Activated naive CD8-positive, alpha-beta T cell treated with anti-CD3 and anti-CD28 coated beads, Interleukin-2, amount 10 ng/mL, durations not matched to agents 7 days and 5 days (primary cell): ENCODE measurements at places on chromosomes 2 and 18.

GRCh38 chr2:138029276-138029675 is 65.0 kb downstream of the HNMT start:
- no peak for DNase-seq

DNA sequence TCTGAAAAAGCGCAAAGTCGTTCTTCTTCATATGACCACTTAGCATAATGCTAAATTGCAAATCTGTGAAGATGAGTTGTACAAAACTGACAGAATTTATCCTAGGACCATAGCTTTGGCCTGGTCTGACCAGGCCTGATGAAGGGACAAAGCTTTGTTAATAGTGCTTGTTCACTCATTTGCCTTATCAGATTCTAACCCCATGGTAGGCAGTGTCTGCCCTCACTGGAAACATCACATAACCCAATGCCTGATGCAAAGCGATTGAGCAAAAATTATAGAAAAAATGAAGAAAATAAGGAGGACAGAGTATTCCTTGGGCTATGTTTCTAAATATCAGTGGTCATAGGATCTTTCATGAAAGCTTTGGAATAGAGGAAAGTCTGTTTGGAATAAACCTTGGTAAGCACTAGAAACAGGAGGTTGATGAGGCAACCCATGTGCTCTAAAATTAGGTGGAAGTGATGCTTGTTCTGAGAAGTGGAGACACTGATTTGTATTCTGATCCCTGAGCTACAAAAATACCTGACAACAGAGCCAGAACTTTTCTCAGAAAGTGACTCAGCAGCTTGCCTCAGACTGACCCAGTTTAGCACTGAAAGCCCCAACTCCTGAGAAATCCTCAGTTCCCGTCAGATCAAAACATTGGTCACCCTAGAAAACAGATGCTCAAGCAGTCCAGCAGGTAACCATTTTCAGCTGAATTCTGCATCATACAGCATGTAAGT is 131.4 kb upstream of the MAPRE2 start:
- no peak for DNase-seq

DNA sequence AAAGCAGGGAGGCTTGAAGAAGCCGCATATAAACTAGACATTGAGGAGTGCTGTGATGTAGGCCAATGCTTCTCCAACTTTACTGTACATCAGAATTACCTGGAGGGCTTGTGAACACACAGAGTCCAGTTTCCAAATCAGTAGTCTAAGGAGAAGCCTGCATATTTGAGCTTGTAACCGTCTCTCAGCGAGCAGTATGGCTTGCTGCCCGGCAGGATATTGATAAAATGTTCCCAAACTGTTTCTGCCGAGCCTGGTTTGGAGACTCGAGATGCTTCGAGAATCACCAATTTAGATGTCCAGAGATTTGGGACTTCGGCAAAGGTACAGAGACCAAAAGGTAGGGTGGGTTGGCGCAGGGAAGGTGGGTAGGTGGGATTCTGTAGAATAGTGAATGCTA is 11.0 kb upstream of the RAB31 start:
- DNase-seq = no peak

GRCh38 chr2:78896536-78896935 is 129.0 kb upstream of the REG3G start:
- DNase-seq = no peak

GRCh38 chr2:237044281-237044680 is 41.4 kb upstream of the COPS8 start:
- no peak for DNase-seq

- DNase-seq = no peak
Observed at GRCh38 chr18:3350021-3350420, 88.1 kb downstream of the MYL12B start.

- no peak for DNase-seq
Observed at GRCh38 chr2:38163006-38163405, 87.1 kb upstream of the CYP1B1 start.

GRCh38 chr2:96137321-96138178 is 752 bp downstream of the ASTL start:
- no peak for DNase-seq

DNA sequence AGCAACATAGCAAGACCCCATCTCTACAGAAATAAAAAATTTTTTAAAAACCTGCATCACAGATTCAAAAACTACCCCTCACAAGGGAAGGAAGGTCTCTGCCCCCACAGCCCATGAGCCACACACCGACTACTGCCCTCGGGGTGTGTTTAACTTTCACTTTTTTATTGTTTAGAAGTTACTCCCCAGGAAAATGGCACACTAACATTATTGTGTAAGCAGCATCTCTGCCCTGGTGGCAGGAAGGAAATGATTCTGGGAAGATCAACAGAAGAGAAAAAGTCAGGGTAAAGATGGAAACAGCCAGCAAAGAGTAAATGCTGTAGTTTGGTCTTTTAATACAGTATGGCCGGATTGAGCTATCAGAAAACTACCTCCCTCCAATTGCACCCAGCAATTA is 21.9 kb downstream of the TRABD2A start:
- no peak for DNase-seq

DNA sequence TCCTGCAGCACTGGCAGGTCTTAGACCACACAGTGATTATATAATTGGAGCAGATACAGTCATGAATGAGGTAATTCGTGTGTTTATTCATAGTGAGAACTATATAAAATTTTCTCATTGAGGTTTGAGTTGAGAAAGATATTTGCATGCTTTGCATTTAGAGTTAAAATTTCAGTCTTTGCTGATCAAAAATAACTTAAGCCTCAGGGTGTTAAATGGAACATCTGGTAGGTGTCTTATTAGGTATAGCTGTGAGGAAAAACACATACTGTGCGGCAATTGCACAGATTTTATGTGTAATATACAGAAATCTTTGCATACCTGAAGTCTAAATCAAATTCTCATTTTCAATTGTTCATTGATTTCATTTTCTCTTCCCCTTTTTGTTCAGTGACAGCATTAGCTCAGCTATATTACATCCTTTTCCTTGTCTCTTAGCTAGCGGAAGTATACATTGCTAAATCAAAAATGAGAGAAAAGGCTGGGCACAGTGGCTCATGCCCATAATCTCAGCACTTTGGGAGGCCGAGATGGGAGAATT is 21.2 kb downstream of the GORASP2 start:
- DNase-seq = no peak

DNA sequence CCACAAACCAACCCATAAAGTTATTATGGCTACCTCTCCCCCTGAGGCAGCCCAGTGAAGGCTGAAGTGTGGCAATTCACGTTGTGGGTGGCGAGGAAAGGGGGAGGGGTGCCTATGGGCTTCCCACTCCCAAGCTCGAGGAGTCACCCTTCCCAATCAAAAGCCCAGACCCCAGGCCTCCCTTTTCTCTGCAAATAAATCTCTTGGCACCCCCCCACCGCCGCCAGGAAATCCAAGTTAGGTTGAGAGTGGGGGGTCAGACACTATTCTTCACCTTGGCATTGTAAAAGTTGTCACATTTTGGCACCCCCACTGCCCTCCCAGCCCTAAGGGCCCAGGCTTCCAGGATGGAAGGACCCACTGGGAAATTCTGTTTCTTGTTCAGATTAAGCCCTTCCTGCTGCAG is 6.9 kb downstream of the ANKRD53 start:
- no peak for DNase-seq

DNA sequence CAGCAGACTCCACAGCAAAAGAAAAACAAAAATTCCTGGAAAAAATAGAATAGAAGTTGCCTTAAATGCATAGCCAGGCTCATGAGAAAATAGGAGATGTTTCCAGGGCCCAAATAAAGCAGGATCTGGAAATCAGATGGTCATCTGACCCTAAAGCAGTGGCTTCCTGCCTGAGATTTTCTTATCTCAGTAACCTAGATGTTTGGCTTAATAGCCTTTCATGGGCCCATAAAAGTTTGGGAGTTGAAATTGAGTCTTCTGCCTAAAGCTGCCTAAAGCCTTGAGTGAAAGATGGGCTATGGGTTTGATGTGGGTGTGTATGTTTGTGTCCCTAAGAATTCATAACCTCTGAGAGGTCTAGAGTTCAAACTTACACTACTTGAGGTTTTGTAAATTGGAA is 149.1 kb downstream of the ANTXR1 start:
- no peak for DNase-seq

GRCh38 chr2:214774108-214774507 is 35.4 kb downstream of the BARD1 start:
- no peak for DNase-seq

DNA sequence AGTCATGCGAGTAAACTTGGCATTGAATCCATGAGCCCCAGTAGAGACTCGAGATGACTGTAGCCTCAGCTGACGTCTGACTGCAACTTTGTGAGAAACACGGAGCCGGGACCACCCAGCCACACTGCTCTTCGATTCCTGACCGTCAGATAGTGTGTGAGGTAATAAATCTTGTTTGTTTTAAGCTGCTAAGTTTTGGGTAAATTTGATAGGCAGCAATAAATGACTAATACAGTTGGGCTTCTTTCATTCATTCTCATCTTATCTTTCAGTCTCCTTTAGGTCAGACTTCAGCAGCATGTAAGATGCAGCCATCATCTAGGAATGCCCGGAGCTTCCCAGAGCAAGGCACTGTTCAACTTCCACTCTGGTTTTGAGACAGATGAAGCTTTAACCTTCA is 8.0 kb upstream of the KLHL29 start:
- DNase-seq = no peak

GRCh38 chr2:218478544-218478943 is 59.6 kb downstream of the VIL1 start:
- DNase-seq = no peak

DNA sequence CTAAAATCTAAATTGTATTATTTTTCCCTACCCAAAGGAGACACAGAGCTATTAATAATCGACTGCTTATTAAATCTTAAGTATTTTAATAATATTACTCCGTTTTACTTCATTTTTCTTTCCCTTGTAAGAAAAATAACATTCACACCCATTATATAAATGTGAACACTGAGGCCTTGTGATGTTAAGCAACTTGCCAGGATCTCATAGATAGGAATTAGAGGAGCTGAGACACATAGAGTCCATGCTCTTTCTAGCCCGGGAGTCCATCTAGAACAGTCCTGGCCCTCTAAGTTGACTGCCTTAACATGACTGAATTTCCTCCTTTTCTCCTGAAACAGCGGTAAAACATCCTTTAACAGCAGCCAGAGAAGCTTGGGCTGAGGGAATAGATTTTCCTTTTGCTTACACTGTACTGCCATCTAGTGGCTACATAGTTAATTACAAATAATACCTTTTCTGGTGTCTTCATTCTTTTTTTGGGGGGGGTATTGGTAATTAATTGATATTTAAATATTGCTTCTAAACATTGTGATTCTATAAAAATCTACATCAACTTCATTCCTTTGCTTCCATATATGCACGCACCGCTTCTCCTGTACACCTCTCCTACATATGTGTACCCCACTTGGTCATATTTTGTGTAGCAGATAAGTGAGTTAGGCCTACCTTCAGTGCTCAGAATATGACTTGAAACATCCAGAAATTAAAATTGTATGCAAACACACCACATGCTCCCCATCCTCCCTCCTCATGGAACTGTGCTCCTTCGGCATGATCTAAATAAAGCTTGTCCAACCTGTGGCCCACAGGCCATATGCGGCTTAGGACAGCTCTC is 125.8 kb upstream of the HNMT start:
- no peak for DNase-seq

DNA sequence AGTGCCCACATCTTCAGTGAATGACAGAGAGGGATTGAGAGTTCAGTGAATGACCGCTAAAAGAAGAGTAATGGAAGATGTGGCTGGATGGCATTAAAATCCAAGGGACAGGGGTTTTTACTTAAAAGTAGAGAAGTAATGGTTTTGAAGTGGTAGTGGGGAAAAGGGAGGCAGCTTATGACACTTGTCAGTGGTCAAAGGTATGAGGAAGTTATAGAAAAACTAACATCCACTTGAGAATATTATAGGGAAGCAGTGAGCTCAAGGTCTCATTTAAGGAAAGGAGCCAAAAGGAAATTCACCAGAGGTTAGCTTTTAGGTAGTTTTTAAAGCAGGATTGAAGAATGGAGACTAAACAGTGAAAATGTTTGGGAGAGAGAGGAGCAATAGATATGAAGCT is 24.3 kb downstream of the CDK15 start:
- DNase-seq = no peak
